ENCODE measurements at places on chromosomes 12 and 14.

DNA sequence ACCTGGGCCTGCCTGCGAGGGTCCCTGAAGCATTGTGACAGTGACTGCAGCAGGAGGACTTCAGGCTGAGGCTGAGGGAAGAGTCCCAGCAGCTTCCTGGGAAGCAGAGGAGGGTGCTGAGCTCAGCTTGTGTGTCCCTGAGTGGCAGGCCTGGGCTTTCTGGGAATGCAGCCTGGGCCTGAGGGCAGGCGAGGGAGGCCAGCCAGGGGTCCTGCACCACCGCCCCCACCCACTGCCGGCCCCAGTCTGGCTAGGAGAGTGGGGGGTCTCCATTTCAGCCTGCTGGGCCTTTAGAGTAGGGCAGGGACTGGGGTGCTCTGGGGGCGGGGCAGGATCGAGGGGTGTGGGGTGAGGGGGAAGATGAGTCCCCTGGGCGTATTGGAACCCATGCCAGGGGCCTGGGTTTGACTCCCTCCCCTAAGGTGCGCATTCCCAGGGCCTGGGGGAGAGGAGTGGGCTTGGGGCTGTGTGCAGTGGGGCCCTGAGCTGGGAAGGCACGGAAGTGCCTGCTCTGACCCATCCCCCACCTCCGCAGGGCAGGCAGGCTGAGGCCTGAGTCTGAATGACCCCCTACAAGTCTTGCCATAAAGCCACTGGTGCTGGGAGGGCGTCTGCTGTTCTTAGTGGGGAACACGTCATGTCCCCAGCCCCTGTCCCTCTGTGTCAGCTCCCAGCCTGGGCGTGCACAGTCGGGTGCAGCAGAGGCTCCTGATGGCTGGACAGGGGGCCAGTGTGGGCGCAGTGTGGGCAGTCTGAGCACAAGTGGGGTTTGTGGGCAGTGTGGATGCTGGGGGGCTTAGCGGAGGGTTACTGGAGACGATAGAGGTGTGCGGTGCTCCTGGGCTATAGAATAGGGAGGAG lies 46.4 kb downstream of the KRT80 start:
- DNase-seq: no peak

DNA sequence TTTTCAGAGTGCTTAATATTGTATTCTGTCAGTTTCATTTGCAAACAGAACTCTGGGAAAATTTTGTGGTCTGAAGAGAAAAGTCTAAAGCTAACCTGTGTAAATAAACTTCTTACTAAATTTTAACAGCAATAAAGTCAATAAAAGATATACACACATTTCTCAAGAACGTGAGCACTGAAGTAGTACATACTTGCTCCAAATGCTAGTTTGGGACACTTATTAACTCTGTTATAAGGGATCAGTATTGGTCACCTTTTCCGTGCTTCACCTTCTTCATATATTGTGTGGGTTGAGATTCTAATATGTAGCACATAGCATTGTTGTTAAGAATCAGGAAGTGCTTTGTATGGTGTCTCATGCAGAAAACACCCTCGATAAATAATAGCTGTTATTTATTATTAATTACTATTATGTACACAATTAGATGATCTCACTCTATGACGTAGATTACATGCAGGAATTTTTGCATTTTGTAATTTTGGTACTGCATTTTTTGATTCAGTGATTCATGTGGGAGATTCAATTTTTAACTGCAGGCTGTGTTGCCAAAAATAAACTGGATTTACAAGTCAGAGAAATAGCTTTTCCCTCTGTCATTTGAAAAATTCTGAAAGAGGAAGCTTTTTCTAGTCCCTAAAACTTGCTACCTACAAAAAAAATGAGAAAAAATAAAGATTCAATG lies 300.9 kb downstream of the ACSS3 start:
- DNase-seq: no peak

GRCh38 chr14:100761481-100761880 lies 34.8 kb downstream of the DLK1 start:
- no peak for DNase-seq

GRCh38 chr14:68223631-68224030 lies 404.1 kb downstream of the RAD51B start:
- no peak for DNase-seq

DNA sequence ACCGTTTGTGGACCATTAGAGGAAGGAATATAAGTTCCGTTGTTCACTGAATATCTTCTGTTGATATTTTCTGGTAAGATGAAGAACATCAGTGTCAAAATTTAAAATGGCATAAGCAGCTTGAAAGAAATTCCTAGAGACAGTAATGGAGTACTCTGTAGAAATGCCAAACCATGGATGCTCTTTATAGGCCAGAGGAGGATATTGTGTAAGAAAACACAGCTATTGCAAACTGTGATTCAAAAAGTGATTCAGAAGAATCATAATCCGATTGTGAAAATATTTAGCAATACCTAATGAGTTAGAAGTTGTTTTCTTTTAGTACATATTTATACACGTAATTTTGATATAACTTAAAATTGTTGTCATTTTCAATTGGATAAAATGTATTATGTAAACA lies 102.8 kb downstream of the SLC16A7 start:
- DNase-seq: no peak

GRCh38 chr12:49008943-49009342 lies 9.6 kb downstream of the PRKAG1 start:
- DNase-seq: no peak

- DNase-seq: no peak
Observed at GRCh38 chr12:68886636-68887572, 46.1 kb downstream of the CPM start.

DNA sequence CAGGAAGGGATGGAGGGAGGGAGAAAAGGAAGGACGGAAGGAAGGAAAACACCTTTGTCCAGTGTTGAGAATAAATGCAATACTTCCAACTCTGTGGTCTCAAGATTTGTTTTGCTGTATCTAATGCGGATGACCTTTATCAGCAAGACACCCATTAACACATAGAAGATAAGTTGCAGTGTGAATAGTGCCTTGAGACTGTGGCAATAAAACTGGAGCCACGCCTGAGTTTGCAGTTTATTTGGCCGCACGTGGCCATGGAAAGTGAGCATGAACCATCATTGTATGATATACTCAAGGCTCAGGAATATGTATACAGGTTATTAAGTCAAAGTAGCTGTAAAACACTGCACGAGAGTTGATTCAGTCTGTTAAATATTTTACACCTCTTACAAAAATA lies 113.6 kb upstream of the EEA1 start:
- DNase-seq: no peak

DNA sequence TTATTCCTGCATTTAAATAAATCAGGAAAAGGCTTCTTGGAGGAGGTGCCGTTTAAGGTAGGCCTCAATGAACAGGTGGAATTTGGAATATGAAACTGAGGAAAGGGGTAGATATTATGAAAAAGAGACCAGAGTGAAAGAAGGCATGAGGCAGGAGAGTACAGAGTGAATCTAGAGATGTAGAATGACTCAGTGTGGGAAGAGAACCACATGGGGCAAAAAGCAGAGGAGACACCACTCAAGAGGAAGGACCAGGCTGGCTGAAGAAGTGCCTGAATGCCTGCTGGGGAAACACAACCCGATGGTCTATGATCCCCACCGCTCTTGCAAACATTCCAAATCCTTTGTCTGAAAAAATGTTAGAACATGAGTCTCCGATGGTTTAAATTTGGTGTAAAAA lies 1134.1 kb downstream of the VRK1 start:
- DNase-seq: no peak

DNA sequence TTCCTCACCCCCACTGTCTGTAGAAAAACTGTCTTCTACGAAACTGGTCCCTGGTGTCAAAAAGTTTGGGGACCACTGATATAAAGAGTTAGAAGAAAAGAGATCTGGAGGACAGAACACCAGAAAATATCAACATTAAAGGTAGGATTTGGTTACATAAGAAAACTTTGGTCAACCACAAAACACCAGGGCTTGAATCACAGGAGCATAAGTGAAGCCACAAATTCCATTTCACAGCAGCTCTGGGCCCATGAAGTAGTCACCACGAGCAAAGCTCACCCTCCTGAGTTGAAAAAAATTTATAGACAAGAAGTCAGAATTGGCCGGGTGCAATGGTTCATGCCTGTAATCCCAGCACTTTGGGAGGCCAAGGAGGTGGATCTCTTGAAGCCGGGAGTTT lies 19.4 kb downstream of the RALGAPA1 start:
- no peak for DNase-seq

GRCh38 chr14:74711651-74712050 lies 1.2 kb downstream of the AREL1 start:
- DNase-seq: no peak

DNA sequence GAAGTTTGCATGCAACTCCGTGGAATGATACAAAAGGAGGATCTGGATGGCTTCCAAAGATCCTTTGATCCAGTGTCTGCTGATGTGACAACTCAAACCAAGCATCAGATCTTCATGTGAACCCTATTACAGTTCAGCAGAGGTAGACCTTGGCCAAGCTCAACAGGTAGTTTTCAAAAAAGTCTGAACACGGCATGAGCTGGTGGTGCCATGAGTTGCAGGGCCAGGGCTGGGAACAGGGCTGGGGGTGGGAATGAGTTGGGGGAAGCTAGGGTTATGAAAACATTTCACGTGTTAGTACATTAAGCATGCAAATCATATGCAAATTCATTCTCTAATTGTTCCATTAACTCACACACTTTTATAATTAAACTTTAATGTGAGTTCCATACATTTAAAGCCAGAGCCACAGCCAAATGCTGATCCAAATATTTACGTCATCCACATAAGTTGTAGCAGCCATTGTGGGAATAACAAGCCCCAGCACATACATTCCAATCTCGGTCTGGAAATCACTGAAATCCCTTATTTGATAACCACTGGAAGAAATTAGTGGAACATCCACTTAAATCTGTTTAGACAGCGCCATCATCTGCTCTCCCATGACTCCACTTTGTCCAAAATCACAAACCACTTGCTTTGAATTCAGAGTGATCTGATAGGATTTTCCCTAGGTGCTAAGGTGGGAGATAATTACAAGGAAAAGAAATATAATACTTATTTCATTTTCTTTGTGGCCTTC lies 158.5 kb downstream of the APAF1 start:
- DNase-seq: no peak

GRCh38 chr12:91311081-91311480 lies 128.5 kb upstream of the DCN start:
- DNase-seq: no peak

DNA sequence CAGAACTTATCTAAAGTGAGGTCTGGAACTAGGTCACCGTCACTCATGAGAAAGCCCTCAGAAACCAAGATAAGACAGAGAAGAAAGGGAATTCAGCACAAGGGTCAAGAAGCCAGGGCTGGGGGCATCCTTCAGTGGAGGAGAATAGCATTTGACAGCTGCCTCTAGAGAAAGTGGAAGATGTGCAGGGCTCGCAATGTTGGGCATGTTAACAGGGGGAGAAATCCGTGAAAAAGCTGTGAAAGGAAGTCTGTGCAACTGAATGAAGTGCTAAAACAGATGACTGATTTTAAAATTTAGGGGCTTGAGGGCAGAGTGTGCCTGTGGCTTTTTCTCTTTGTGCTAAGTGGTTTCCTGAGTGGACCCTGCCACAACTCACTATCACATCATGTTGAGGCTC lies 97.7 kb upstream of the IFNG-AS1 start:
- no peak for DNase-seq

DNA sequence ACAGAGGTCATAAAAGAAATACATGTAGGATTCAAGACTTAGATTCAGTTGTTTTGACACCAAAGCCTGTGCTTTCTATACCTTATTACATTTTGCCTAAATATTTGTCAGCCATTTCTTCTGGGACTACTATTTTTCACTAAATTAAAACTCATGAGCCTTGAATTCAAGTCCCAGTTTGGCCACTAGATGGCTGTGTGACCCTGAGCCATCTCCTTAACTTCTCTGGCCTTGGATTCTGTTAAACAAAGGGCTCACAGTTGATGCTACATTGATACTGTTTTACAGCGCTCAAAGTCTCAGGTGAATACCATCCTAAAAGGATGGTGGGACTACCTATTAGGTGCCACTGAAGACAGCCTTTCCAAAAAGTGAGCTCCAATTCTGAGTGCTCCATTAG lies 39.6 kb upstream of the CCDC198 start:
- DNase-seq: no peak

- DNase-seq: no peak
Observed at GRCh38 chr14:51513933-51514332, 137.8 kb upstream of the FRMD6 start.

GRCh38 chr12:104928036-104928745 lies 29.9 kb downstream of the SLC41A2 start:
- DNase-seq: no peak

Data from NCI-H146 (cell line).